ENCODE measurements at places on chromosomes 2 and 18. TPM values are rescaled to one million over a fixed set of nuclear protein-coding genes. Genes with fewer than 3 reads are reported as not detected.
A peak's percentile ranks its signal among the peaks of the same experiment; 100 is the strongest.

DNA sequence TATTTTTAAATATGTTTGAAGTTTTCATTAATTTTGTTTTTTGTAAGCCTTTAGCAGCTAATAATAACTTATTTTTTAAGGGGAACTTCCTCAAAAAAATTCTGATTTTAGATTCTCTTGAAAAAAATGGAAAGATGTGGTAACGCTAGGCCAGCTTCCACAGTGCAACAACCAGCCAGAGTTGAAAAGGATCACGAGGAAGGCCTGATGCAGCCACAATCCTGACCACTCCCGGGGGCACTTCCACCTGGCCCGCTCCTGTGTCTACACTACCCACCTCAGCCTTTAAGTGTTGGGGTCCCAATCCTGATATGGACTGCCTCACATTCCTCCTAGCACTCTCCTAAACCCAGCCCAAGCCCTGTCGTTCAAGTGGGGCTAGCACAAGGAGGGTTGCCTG is 101.1 kb downstream of the TMEM17 start:
- DNase-seq, result no peak

SLC5A7 gene
- total RNA-seq, result not detected

DNA sequence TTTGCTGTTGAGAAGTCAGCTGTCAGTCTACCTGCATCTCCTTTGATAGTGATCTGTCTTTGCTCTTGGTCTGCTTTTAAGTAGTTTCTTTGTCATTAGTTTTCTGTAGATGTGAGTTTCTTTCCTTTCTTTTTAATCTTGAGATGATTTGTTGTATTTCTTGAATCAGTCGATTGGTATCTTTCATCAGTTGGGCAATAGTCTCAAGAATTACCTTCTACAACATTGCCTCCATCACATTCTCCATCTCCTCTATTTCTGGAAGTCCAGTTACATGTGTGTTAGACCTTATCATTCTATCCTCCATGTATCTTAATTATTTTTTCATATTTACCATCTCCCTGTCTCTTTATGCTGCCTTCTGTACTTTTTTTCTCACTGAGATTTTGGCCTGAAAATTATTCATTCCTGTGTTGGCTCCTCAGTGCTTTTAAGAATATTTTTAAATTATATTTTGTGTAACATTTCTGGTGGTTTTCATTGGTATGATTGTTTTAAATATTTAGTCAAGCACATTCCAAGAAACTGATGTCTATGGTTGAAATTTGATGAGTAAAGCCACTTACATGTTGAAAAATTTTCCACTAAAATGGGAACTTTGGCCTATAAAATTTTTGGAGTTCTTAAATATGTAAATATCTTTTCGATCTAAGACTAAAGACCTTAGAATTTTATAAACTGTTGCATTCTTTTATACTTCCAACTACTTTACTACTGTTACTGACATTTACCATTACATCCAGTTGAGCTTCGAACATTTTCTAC is 239.5 kb upstream of the MGAT5 start:
- DNase-seq, result no peak

TLX2 gene
- not detected for total RNA-seq

GRCh38 chr2:105442056-105442455 is 43.2 kb upstream of the FHL2 start:
- no peak for DNase-seq

TACR1 gene
- 2.7 TPM for total RNA-seq

KIAA2012 gene
- not detected for total RNA-seq

- no peak for DNase-seq
These were observed 1480.9 kb upstream of the SLC39A10 start for GRCh38 chr2:194176134-194176533.

GRCh38 chr2:240864475-240864874 is 4.1 kb upstream of the AGXT start:
- no peak for DNase-seq

DNA sequence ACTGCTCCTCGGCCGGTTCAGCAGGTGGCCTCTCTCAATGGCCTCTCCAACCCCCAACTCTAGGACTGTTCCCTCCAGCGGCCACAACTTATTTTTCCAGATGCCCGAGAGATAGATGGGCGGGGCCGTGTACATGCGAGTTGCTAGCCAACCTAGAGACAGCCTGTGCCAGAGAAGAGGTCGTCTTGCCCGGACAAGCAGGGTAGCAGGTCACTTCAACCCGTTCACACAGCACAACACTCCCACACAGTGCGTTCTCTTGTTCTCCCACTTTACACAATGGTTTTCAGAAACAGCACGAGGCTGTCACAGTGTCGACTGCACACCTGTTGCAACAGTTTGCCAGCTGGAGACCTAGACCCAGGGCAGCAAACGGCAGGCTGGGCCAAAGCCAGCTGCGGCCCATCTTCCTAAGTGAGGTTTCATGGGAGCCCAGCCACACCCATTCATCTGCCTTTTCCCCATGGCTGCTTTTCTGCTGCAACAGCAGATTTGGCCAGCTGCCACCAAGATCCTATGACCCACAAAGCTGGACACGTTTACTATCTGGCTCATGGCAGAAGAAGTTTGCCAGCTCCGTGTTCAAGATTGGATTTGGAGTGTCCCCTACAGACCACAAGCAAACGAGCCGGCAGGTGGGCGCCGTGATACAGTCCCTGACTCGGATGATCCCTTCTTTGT is 7.3 kb upstream of the PRLH start:
- DNase-seq, result peak; percentile 87

DNA sequence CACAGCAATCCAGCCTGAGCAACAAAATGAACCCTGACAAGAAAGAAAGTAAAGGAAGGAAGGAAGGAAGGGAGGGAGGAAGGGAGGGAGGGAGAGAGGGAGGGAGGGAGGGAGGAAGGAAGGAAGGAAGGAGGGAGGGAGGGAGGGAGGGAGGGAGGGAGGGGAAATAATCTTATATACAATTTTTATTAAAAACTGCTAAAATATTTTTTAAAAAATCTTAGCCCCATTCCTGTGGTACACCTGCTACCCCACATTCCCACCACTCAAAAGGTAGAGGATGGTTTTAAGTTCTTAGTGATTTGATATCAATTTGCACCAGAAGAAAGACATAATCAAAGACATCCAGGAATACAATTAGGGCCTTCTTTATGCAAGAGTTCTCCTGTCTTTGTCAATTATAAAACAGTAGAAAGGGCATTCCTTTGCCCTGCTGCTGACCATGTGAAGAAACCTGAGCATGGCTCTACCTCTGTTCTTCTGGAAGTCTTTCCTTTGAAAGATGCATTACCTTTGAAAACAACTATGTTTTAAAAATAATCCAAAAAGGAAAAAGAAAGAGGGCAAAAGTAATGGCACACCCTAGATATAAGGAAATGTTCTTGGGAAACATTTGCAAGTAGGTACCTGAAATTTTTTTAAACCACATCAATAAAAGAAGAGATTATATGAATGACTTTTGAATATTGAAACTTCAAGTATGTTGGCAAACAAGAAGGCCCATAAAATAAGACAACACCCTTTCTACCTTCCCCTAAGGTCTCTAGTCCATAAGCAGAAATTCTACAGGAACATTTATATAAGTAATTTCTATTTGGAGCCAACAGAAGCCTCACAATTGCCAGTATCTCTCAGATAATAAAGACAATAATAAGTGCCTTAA is 33.7 kb upstream of the ACVR2A start:
- DNase-seq, result no peak

PLB1 gene
- 3.3 TPM for total RNA-seq

DNA sequence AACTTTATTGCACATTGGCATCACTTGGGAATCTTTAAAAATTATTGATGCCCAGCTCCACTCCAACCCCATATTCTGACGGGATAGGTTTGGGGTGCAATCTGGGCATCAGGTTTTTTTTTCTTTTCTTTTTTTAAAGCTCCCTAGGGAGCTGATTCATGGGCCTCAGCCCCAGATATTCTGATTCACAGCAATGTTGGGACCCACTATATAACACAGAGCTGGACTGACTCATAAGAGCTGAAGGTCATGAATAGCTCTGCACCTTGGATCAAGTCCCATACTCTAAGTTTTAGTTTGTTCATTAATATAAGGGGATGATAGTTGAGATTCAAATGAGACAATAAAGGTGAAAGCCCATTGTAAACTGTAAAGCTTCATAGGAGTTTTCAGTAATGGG is 191.1 kb upstream of the REV1 start:
- DNase-seq, result no peak

DNA sequence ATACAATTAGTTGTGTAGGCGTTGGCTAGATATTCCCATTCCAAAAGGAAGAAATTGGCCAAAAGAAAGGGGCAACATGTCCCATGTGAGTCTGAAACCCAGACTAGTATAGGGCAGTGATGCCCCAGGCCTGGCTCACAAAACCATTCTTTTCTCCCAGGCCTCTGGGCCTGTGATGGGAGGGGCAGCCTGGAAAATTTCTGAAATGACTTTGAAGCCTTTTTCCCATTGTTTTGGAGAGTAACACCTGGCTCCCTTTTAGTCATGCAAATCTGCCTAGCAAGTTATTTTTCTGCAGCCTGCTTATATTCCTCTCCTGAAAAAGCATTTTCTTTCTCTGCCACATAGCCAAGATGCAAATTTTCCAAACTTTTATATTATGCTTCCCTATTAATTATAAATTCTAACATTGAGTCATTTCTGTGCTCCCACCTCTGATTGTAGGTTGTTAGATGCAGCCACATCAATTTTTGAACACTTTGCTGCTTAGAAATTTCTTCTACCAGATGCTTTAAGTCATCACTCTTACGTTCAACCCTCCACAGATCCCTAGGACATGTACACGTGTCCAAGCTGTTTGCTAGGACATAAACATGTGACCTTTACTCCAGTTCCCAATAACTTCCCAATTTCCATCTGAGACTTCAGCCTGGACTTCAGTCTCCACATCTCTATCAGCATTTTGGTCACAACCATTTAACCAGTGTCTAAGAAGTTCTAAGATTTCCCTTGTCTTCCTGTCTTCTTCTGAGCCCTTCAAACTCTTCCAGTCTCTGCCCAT is 76.1 kb upstream of the MC4R start:
- DNase-seq, result no peak

DNA sequence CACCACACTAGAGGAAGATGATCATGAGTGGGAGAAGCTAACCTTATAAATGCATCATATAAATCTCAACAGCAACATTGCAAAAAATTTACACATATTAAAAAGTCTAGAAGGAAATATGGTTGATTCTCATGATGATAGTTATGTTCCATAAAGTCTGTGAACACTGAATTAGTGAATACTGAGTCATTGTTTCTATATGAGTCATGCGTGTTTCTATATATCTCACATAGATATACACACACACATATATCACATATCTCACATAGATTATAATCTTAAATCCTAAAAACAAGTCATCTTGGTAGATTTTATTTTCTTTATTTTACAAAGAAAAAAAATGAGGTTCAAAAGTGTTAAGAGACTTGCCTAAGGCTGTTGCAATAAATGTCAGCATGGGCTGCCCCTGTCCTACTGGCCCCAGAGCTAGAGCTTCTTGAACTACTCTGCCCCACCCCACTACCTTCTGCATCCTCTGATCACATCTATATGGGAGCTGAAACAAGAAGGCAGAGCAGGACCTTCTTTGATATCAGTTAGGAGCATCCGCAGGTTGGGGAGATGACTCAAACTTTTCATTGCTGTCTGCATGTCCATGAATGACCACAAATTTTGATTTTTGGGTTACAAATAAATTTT is 81.8 kb upstream of the ADAM23 start:
- no peak for DNase-seq

REG1B gene
- total RNA-seq, result not detected

DNA sequence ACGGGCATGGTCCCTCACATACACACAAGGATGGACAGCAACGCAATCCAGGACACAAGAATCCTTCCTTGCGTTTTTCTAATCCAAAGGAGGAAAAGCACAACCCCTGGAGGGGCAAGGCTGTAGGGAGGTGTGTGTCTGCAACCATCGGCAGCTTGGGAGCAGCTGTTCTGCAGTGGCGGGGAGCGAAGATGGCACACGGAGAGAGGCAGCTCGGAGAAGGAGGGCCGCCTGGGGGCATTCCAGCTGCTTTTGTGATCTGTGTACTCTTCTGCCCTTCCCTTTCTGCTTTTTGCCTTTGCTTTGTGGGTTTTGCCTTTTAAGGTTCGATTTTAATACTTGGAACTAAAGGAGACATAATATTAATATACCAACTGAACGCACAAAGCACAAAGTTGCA is 137.0 kb upstream of the DNMT3A start:
- DNase-seq, result no peak

- DNase-seq, result no peak
These were observed 43.8 kb upstream of the GORASP2 start for GRCh38 chr2:170885130-170885791.

FAM124B gene
- 2.7 TPM for total RNA-seq

CDH2 gene
- 2.3 TPM for total RNA-seq

GRCh38 chr2:113198790-113199612 is 25.2 kb downstream of the PSD4 start:
- peak; percentile 90 for DNase-seq

AFF3 gene
- total RNA-seq, result 1.2 TPM

- no peak for DNase-seq
These were observed 57.0 kb downstream of the COA5 start for GRCh38 chr2:98551316-98551715.

DNA sequence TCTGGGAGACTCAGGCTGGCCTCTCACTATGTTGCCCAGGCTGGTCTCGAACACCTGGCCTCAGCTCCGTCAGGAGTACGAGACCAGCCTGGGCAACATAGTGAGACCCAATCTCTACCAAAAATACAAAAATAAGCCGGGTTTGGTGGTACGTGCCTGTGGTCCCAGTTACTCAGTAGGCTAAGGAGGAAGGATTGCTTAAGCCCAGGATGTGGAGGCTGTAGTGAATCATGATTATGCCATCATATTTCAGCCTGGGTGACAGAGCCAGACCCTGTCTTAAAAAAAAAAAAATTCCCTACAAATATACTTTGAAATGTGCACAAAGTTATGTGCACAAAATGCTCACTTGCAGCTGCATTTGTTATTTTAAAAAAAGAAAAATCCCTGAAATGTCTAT is 26.3 kb upstream of the AGAP1 start:
- no peak for DNase-seq

DNA sequence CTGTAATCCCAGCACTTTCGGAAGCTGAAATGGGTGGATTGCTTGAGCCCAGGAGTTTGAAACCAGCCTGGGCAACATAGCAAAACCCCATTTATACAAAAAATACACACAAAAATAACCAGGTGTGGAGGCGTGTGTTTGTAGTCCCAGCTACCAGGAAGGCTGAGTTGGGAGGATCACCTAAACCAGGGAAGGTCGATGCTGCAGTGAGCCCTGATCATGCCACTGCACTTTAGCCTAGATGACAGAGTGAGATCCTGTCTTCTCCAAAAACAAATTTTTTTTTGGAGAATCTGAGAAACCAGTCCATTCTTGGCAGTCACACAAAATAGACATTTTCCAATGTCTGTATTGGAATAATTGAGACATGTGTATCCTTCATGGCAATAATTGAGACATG is 46.8 kb downstream of the RAB27B start:
- no peak for DNase-seq

DNA sequence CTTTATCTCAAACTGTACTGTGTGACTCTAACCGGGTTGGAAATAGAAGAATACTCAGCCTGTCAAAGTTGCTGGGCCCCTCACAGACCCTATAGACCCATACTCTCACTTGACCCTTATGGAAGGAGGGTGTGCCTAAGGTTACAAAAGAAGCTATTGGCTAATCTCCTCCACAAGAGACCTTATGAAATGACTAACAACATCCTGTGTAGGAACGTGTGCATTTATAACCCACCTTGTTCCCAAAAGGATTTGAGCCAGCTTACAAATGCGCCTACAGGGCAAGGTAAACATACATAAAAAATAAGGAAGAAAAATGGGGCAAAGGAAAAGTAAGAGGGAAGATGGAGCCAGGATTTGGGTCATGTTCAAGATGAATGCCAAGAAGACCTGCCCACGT is 225.4 kb upstream of the SMAD2 start:
- no peak for DNase-seq
